ENCODE measurements at places on chromosomes 6 and 20.

- no peak for DNase-seq
Measured at GRCh38 chr6:97438011-97438671, 155.1 kb upstream of the MMS22L start.

DNA sequence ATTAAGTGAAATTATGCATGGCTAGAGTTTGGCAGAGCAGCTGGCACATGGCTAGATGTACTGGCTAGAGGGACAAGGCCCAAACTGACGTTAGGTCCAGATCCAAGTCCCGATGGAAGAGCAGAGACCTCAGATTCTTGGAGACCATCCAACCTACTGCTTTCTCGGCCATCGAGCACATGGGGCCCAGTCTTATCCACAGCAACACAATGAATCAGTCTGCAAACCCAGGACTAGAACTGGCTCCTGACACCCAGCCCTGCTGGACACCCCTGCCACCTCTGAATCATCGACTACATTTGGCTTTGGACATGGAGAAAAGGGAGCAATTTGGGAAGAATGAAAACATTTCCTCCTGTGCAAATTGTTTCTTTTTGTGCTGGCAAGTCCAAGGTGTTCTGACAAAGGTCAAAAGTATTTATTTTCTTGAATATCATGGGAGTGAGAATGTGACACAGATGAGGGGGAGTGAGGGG lies 23.9 kb upstream of the YWHAB start:
- no peak for DNase-seq

- DNase-seq, result no peak
Measured at GRCh38 chr20:52305858-52306257, 114.3 kb upstream of the ZFP64 start.

- DNase-seq, result no peak
Measured at GRCh38 chr6:20333721-20334269, 67.9 kb upstream of the E2F3 start.

DNA sequence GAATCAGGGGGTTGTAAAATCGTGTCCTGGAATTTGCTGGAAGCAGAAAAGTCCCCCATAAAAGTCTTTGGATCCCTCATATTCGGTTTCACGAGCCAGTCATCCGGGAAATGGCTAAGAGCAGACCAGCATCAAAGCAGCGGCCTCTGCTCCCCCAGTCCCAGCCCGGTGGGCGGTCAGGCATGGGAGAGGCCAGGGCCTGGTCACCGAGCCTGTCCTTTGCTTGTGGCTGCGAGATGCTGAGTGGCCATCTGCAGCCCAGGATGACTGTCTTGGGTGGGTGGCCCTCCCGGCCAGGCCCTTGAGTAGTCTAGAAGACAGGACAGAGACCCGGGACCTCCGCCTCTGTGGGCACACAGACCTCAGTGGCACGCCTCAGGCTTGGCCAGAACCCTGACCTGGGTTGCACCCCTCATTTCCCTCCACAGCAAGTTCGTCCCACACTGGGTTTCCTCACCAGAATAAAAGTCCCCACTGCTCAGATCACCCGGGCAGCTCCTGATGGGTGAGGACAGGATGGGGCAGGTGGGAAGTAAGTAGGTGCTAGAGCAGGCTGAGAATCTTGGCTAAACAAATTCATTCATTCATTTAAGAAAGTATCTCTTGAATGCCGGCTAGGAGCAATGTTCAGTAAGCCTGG lies 172.1 kb downstream of the BMP7 start:
- no peak for DNase-seq

DNA sequence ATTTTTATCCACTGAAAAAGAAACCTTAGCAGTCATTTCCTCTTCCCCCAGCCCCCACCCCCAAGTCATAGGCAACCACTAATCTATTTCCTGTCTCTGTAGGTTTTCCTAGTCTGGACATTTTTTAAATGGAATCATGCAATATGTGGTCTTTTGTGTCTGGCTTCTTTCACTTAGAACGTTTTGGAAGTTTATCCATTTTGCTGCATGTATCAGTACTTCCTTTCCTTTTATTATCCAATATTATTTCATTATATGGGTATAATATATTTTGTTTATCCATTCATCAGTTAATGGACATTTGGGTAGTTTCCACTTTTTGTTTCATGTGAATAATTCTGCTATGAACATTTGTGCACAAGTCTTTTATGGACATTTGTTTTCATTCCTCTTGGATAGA lies 99.3 kb upstream of the BMP5 start:
- no peak for DNase-seq

Measured in NCI-H1105 (cell line).